ENCODE measurements at places on chromosomes 7 and 10. TPM values are rescaled to one million over a fixed set of nuclear protein-coding genes. Genes with fewer than 3 reads are reported as not detected.
A peak's percentile ranks its signal among the peaks of the same experiment; 100 is the strongest.

The PLEKHA1 gene
- 40.6 TPM for total RNA-seq

The SEMA3E gene
- total RNA-seq = 22.9 TPM

DNA sequence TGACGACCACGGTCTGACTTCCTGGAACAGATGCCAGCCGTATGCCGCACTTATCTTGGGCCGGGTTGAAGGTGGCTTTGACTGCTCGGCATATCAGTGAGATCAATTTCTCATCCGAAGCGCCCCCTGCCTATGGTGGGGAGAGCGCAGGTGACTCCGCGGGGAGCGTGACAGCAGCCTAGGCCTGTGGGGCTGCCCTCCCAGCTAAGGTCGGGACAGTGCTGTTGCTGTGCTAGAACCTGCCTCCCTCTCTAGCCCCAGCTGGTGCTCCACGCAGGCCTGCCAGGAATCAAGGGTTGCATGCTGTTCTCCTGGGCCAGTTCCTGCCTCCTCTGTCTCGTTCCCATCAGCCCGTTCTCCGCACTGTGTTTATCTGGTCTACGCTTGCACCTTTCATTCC, 49.8 kb downstream of the PODXL start:
- DNase-seq = no peak

GRCh38 chr7:100875356-100875751, 451 bp downstream of the SRRT start:
- no peak for DNase-seq

DNA sequence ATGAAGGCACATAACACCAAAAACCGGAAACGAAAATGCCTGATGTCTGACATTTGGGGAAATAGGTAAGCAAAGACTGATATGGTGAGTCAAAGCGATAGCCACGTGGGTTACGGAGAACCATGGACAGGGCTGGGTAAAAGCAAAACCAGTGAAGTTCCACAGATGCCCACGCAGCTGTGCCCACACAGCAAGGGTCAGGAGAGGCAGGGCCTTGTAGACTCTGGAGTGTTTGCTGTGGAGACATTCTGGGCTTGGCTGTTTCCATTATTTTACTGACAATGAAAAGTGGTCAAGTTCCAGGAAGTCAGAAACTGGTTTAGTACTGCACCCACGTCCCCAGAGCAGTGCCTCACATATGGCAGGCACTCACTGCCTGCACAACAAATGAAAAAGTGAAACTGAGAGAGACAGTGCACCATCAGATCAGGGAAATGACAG, 148.7 kb downstream of the ZMYND11 start:
- no peak for DNase-seq

- DNase-seq = peak; percentile 42
Observed at GRCh38 chr10:13717936-13718772, 131.4 kb downstream of the PRPF18 start.

Measured in occipital lobe (tissue), 3 donors.